ENCODE measurements at places on chromosomes 16 and 17.

DNA sequence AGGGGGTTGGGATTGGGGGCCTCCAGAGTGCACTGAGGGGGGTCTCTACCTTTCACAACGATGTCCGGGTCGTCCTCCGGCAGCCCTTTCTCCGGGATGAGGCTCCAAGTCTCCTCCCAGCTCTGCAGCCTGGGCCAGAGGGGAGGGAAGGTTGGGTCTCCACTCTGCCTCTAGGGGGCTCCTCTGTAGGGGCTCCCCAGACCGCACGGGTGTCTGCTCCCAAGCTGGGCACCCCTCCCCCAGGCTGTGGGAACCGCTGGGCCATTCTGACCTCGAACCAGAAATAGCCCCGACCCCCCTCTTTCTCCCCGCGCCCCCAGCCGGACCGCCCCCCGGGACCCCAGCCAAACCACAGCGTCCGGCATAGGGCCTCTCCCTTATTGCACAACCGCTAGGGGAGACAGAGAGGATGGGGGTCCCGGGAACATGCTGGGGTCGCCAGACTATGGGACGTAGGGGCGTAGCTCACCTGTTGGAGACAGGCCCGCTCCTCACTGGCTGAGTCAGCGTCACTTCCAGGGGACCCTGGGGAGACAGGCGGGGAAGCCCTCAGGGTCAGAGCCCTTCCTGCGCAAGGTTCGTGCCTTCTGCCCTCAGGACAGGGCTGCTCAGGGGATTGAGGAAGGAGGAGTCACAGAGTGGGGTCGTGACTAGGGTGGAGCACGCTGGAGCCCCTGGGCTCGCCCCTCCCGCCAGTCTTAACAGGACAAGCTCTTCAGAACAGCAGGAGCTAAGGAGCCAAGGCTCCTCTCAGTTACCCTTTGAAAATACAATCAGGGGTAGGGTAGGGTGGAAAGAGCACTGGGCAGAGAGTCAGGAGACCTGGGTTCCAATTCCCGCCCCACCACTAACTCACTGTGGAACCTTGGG is 2.7 kb downstream of the PLEKHH3 start:
- DNase-seq, result peak; percentile 46

DNA sequence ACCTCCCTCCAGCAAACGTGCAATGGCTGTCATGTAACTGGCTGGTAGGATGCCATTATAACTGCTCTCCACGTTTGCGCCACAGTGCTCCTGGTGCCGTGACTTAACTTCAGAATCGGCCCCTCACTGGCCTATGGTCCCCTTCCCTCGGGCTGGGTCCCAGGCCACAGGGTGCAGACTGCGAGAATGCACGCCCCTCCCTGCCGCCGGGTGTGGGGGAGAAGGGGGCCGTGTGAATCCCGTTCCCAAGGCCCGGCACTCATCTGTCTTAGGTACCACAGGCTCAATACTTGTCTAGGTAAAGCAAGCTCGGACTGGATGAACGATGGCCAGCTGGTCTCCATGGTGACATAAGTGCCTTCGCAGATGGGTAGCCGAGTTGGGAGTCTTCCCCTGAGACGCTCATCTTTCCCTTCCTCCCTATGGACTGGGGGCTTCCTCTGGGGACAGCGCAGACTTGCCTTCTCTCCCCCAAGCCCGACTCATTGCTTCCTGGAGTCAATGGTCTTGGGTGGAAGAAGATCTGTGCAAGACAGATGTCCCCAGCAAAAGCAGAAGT is 37.8 kb downstream of the TIMM22 start:
- DNase-seq, result no peak

- peak; percentile 20 for DNase-seq
Observed at GRCh38 chr17:27544350-27545131, 86.4 kb upstream of the LGALS9 start.

- no peak for DNase-seq
Observed at GRCh38 chr17:81114351-81115093, 50.8 kb upstream of the PVALEF start.

DNA sequence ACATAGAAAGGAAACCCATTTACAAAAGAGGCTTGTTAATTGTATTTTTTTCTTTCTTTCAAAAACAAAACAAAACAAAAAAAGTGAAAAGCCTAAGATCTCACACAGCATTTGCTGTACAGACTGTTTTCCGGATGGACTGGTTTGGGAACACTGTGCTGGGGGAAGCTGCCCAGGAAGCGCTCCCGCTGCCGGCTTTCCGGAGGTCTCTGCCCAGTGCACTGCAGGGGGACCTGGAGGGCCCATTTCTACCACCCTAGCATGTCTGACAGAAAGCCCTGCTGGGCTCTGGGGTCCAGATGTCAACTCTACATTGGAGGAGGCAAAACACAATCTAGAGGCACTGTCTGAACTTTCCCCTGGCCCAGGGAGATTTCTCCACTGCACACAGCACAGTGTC is 26.3 kb upstream of the CLEC18B start:
- no peak for DNase-seq
